Fibroblast of mammary gland (primary cell): ENCODE measurements at places on chromosomes 1 and 21.

- DNase-seq = no peak
These were observed 63.6 kb downstream of the RUNX3 start for GRCh38 chr1:24866211-24867083.

- peak; percentile 3 for DNase-seq
These were observed 55.1 kb downstream of the HFM1 start for GRCh38 chr1:91349524-91349923.

GRCh38 chr1:188499690-188500089 is 1670.9 kb downstream of the PLA2G4A start:
- no peak for DNase-seq

DNA sequence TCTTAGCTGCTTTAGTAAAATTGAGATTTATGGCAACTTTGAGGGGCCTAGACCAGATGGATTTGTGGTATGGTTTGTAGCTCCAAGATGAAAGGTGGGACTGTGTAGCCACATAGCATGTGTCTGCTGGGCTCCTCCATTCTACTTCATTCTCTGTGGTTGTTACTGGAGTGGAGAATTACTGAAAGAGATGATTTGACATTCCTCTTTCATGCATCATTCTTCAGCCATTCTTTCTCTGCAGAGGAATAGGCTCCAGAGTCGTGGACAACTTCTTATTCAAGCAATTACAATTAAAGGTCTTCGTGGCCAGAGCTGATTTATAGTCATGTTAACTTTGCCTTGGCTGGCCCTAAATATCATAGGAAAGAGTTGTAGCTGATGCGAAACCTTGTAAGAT is 328.9 kb downstream of the PAPPA2 start:
- DNase-seq = no peak

DNA sequence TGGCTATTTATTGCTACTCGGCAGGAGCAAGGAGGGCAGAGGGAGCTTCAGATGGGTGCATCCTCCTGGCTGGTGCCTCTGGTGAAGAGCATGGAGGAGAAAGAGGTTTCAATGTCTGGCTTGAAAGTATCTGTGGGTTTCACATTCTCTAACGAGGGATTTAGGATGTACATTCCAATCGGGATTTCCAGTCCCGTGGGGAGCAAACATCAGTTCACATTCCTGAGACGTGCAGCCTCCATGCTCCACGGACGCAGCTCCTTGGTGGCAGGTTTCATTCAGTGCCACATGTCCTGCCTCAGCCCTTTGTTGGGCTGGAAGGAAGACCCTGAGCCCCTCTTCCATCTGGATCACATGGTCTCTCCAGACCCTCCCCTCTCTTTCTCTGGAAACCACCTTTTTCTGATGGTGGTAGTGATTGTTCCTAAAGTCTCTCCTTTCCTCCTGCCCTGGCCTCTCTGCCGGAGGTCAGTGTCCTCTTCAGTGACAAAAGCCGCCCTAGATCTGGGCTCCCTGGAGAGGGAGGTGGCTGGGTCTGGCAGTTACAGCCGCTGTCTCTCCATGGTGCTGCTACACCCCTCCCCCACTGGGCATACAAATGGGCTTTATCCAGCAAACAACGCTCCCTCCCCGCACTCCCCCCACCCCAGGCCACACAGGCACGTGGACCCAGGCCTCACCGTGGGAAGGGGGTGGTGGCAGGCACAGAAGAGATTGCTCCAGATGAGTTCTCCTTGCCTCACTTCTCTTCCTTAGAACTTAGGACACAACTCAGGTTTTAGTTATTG is 826 bp upstream of the CA14 start:
- DNase-seq = no peak

- DNase-seq = peak; percentile 16
These were observed 44.3 kb downstream of the LAMC2 start for GRCh38 chr1:183230413-183230812.

DNA sequence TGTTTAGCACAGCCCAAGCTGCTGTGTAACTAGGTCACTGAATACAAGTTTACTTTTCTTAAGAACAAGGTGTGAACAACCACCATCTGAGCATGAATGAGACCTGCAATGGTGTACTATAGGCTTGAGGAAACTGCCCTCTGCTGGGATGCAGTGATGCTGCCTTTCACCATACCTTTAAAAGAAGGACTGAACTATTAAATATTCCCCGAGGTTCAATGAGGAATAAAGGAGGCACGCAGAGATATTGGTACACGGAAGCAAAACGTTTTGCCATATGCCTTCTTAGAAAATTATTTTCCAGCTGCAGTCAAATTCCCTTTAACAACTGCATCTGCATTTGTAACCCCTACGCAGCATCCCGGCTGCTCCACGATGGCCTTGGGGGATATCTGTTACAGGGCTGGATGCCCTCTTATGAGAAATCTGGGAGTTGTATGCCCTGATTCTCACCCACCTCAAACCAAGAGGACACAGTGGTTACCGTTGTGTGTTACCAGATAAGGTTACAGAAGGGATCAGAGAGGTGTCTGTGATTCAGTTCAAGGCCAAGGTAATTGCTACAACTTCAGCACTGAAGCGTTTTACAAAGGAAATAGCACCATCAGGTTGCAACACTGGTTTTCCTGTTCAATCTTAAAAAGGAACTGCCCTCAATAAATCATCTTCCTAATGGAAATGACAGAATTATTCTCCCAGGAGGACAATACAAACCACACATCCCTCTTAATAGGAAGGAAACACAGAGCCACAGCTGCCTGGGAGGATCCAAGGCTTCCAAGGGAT is 470.5 kb downstream of the LTN1 start:
- peak; percentile 82 for DNase-seq

- DNase-seq = peak; percentile 40
These were observed 360.3 kb downstream of the TGFB2 start for GRCh38 chr1:218705391-218705790.

DNA sequence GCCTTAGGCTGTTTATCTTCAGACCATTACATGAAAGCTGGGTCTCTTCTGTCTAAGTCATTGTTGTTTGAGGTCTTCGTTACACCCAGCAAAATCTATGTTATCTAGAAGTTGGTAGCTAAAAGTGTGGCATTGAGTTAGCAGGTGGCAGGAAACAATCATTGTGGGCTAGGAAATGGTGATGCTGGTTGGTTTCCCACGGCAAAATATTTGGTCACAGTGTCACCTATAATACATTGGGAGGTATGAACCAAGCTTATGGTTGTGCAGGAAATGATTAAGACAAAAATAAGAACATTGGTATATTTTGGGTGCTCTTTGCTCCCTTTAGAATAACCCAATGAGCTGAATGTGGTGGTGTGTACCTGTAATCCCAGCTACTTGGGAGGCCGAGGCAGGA is 169.7 kb downstream of the TRIM33 start:
- no peak for DNase-seq

DNA sequence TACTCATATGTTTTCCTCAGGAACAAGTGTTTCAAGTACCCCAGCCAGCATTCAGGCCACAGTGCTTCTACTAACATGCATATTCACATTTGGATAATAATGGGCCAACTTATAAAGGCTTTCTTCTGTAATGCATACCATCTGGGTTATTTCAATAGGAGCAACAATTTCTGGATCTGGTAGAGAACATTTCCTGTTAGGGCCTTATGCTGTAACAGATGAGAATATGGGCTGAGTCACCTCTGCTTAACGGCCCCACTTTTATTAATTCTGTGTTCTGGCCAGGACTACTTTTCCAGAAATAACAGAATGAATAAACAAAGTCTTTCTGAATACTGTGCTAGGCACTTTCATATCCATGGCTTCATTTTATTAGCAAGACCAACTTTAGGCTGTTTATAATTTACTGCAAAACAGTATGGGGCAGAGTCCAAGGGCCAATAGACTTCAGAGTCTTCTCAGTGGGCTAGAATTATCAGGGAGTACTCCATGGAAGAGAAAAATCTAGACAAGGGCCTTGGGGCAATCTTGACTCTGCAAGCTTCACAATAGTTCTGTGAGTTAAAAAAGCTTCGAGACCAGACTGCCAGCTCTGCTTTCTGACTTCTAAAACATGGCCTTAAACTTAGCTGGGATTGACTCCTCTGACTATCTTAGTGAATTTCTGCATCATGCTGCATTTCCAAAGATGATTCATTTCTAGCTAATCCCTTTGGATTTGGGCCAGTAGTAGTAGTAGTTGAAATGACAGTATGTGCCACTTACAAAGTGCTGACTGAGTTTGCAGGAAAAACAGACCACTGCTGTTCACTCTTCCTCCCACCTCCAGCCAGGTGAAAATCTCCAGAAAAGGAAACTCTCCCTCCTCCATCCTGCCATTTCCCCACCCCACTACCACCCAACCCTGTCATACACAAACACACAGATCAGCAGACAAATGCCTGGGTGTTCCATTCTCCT is 8.2 kb upstream of the SSX2IP start:
- DNase-seq = peak; percentile 94

- no peak for DNase-seq
These were observed 216.2 kb downstream of the SEC16B start for GRCh38 chr1:177753655-177754054.

GRCh38 chr1:226355016-226355415 is 46.1 kb upstream of the LIN9 start:
- DNase-seq = no peak

DNA sequence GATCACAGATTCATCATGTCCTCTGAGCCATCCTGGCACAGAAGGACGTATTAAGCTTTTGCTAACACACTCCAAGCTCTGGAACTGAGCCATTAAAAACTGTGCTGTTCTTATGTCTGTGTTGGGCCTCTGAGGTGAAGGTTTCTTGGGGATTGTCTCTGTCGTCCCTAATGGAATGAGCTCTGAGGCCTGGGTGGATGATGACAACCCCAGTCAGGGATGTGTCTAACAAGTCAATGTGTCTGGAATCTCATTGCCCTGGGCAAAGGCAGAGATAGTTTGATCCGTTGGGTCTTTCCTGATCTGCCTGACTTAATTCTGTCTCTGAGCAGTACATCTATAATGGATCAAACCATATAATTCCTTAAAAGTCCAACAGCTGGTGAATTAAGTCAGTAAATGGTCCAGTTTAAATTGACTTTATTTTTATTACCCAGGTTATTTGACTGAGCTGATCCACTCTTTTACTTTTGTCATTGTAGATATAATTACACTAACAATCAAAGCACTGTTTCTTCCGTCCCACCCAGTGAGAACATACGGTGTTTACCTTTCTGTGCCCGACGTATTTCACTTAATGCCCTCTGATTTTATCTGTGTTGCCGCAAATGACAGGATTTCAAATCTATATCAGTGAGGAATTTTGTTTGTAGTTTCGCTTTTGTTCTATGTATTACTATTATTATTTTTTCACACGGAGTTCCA is 38.8 kb upstream of the OR2B11 start:
- DNase-seq = no peak

- DNase-seq = no peak
These were observed 98.6 kb upstream of the EDN2 start for GRCh38 chr1:41582851-41583657.

- DNase-seq = peak; percentile 61
These were observed 38.3 kb upstream of the CLCA4 start for GRCh38 chr1:86508583-86508969.
